ENCODE measurements at places on chromosomes 5 and 9.

- DNase-seq: no peak
These were observed 16.1 kb downstream of the SLC45A2 start for GRCh38 chr5:33968211-33969005.

DNA sequence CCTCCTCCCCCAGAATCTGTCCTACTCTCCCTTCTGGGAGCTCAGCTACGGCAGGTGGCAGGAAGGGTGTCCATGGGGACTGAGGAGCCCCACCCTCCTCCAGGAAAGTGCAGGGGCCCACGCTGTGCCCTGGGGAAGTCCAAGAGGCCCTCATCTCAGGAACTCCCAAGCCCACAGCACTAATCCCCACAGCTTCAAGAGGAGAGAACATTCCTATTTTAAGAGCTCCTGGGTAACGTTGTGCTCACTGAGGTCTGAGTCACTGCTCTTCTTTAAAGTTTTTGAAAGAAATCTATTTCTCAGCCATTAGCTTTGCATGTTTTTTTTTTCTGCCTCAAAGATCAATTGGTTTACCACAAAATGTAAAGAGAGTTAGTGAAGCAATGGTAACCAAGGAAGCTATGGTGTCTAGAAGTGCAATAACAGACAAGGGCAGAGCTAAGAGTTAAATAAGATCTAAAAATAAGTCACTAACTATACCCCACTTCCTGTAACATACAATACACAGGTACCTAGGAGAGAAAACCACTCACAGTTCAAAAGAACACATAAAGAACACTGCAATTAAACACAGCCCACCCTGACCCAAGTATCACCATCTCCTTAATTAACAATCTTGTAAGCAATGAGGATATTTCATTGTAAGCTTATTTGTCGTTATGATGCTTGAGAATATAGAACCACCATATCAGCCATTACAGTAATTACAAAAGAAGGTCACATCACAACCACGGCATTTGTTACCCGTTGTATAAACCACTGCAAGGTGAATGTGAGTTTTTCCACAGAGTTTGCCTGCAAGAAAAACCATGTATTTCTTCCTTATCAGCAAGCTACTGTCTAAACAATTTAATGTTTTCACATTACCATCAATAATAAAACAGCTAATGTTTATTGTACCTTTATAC lies 382.3 kb upstream of the SLC30A5 start:
- no peak for DNase-seq

DNA sequence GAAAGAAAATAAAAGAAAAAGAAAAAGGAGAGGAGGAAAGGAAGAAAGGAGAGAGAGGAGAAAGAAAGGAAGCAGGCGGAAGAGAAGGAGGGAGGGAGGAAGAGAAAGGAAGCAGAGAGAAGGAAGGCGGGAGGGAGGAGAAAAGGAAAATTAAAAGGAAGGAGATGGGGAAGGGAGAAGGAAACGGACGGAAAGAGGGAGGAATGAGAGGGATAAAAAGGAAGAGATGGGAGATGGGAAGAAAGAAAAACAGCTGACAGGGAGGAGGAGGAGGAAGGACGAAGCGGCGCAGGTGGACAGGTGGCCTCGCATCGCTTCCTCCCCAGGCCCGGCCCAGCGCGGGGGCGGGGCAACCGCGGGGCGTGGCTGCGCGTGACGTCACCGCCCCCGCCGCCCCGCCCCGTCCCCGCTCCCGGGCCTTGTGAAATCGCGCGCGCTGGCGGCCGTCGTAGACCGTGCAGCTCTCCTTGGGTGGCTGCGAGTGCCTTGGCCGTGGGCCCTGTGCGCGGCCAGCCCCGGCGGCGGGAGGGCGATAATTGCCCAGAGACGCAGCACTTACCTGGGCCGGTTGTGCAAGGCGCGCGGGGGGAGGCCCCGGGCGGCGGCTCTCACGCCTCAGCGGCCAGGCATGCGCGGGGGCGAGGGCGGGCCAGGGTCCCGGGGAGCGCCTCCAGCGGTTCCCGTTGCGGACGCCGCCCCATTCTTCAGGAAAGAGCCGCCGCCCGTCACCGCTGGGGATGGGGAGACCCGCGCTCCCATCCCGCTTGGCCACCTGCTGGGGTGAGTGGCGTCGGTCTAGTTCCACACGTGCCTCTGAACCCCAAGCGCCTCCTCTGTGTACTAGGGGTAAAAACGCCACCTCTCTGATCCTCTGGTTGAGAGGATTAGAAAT lies 49.6 kb upstream of the FOXE1 start:
- peak; percentile 53 for DNase-seq

- DNase-seq: no peak
These were observed 47.7 kb downstream of the UGCG start for GRCh38 chr9:111944241-111944866.

GRCh38 chr5:125587631-125588030 lies 835.6 kb upstream of the GRAMD2B start:
- no peak for DNase-seq

DNA sequence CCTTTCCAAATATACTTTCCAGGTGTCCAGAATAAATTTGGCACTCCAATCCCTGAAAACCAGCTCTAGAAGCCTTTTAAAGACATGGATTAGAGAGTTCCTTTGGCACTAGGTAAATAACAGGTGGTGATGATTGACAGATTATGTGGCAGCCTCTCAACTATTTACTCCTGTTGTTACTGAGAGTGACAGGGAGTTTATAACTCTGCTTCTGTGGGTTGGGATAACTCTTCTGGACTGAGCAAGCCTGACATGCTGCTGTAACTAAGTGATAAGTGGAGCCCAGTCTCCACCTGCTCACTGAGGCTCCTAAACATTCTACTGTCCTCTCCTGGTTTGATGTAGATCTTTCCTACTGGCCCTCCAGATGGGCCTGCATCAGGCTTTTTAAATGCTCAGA lies 693.2 kb upstream of the FTMT start:
- DNase-seq: no peak

DNA sequence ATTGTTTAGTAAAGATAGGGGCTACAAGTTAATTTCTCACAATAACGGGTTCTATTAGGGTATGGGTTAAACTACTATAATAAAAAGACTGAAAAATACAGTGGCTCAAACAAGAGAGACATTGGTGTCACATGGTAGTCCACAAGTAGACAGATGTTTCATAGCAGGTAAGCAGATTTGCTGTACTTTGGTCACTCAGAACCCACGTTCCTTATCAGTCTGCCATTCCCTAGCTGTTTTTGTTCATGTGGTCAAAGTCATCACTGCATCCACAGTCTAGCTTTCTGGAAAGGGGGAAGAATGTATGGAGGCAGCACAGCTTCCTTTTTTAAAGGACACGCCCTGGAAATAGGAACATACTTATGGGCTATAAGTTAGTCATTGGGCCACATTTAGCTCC lies 73.0 kb downstream of the SLC12A2 start:
- DNase-seq: no peak

GRCh38 chr9:122402403-122402871 lies 31.6 kb downstream of the PTGS1 start:
- DNase-seq: peak; percentile 10

- no peak for DNase-seq
These were observed 16.5 kb downstream of the CAPSL start for GRCh38 chr5:35921930-35922329.

DNA sequence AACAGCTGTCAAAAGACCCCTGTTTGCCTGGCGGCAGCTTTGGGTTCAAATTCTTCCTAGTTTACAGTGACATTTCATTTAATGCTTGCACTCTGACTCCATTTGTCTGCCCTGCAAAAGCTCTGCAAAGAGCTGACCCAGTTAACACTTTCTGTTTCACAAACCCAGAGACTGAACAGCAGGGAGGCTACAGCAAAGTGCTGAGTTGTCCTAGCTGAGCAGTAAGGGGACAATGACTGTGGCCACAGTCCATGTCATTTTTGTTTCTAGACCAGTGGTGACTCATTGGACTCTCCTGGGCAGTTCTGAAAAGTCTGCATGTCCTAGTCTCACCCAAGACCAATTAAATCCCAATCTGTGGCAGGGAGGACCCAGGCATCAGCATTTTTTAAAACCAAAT lies 994.8 kb upstream of the WWC1 start:
- no peak for DNase-seq

DNA sequence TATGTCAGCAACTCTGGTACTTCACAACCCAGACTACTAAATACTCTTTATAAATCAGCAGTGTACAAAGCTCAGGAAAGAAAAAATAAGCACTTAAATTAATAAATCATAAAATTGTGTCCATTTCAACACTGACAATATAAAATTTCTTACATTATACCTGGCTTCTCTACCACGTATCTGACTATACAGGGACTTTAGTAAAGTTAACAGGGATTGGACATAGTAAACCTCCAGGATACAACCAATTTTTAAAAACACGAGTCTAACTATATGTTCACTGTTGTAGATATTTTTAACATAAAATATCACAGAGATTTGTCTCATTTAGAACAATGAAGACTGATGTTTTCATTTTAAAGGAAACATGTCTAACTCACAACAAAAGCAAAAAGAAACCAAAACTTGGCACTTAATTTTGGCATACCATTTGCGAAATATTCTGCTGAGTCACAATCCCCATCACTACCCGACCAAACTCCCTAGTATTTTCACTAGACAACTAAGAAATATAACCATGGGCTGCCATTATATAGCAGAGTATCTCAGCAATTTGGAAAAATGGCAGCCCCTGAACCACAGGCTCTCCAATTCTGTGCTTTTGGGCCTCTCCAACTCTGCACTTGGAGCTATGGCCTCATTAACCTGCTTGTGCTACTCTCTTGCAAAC lies 14.4 kb downstream of the FAM169A start:
- no peak for DNase-seq

DNA sequence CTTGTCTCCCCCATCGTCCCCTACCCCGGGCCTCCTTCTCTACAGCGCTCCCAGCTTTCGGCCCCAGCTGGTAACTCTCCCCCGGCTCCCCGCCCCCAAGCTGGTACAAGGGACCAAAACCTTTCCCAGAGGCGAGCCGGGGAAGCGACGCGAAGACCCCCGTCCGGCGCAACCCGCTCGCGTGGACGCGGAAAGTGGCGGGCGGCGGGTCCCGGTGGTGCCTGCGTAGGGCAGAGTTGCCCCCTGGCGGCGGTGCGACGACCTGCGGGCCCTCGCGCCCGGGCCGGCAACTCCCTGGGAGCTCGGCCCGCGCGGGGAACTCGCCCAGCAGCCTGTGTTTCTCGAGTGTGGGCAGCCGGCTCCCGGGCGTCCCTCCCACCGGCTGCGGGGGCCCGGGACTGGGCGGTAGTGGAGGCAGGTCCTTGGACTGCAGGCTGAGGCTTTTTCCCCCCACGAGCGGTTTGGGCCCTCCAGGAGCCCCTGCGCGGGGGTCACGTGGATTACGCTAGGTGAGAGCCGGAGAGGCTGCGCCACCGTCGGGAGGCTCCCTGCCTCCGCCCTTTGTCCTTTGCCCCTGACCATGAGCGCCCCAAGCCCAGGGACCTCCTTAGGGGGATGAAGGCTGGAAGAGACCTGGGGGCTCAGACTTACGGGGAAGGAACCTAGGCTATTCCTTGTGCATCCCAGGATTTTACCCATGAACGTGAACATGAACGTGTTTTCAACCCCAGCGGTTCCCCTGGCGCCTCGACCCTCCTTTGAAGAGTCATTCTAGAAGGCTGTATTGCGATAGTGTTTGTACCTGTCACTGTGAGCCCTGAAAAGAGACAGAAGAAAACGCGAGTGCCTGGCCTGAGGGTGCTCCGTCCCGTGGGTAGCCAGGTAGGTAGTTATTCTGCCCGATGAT lies 2.9 kb upstream of the FOXD1 start:
- DNase-seq: peak; percentile 16

GRCh38 chr9:37650299-37650872 lies 368 bp upstream of the FRMPD1 start:
- no peak for DNase-seq

- no peak for DNase-seq
These were observed 24.4 kb upstream of the RGMB start for GRCh38 chr5:98749046-98749445.

DNA sequence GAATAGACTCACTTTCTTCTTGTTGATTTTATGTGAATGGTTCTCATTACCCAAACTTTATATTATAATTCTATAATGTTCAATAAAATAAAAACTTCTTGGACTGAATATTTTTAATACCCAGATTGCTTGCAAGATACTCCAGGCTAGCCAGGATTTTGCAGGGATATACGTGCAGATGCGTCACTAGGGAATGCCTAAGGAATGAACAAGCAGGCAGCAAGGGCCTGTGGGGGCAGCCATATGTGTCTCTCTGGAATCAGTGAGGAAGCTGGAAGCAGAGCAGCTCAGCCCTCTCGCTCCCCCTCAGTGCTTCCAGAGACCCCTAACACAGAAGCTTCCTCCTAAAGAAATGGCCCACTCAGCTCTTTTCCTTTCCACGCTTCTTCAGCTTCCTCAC lies 457.4 kb downstream of the CCDC171 start:
- no peak for DNase-seq

DNA sequence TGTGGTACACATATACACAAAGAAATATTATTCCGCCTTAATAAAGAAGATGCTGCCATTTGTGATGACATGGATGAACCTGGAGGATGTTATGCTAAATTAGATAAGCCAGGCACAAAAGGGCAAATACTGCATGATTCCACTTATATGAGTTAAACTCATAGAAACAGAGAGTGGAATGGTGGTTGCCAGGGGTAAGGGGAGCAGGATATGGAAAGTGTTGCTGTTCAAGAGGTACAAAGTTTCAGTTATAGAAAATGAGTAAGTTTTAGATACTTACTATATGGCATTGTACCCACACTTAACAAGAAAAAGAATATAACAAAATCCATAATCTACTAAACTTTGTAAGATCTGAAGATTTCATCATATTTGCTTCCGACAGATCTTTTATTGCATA lies 252.2 kb downstream of the SYK start:
- DNase-seq: no peak

GRCh38 chr9:94632737-94633136 lies 6.6 kb downstream of the FBP1 start:
- no peak for DNase-seq

DNA sequence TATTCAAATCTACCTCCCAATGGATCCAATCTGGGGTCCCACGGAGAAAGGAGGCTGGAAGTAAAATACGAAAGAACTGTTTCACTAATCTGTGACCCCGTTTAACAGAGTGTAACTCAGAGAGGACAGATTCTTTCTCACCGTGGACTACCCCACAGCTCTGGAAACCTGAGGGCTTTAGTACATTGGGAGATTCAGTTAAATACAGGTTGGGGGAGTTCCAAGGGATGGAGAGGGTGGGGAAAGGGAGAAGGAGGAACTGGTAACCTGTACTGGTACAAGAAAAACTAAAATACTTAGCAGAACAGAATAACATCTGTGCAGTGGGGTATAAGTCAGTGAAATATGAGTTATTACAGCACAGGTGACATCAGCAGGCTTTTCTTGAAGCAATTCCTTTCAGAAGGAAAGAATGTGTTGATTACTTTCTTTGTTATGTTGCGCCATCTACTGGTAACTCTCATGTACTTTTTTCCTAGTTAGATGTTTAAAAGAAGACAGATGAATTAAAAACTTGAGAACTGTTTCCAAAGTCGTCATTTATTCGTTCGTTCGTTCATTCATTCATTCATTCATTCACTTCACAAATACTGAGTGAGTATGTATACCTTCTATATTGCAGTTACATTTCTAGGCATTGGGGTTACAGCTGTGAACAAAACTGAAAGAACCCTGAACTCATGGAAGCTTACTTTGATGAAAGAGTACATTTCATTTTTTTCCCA lies 30.0 kb upstream of the STOM start:
- no peak for DNase-seq

All from stimulated activated CD8-positive, alpha-beta memory T cell treated with anti-CD3 and anti-CD28 coated beads, Interleukin-15, amount 100 ng/mL, for 4 hours (primary cell).